ENCODE measurements at places on chromosomes 2 and 18.

- no peak for DNase-seq
Observed at GRCh38 chr2:229431327-229431954, 160.4 kb upstream of the PID1 start.

GRCh38 chr2:111035830-111036441, 84.8 kb upstream of the BCL2L11 start:
- DNase-seq, result no peak

DNA sequence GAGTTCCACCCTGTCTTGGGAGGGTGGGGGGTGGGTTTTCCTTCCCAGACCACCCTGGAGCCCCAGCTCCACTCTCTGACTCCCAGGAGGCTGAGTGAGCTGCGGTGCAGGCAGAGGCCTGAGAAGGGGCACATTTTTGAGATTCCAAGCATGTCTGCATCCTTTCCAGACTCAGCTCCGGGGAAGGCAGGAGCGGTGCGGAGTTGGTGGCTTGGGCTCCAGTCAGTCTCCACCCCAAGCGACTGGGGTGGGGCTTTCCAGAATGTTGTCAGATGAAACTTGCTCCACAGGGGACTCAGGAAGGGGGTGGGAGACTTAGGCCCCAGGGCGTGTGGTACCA, 44.2 kb upstream of the HS6ST1 start:
- no peak for DNase-seq

GRCh38 chr18:63253014-63253413, 66.6 kb downstream of the BCL2 start:
- no peak for DNase-seq

GRCh38 chr2:65227020-65227455, 593 bp upstream of the ACTR2 start:
- no peak for DNase-seq
